CD4-positive, alpha-beta T cell treated with Interleukin-10 for 1 hour (primary cell): ENCODE measurements at places on chromosomes 12 and 14.

- no peak for DNase-seq
Observed at GRCh38 chr12:86719381-86719780, 463.2 kb upstream of the MGAT4C start.

DNA sequence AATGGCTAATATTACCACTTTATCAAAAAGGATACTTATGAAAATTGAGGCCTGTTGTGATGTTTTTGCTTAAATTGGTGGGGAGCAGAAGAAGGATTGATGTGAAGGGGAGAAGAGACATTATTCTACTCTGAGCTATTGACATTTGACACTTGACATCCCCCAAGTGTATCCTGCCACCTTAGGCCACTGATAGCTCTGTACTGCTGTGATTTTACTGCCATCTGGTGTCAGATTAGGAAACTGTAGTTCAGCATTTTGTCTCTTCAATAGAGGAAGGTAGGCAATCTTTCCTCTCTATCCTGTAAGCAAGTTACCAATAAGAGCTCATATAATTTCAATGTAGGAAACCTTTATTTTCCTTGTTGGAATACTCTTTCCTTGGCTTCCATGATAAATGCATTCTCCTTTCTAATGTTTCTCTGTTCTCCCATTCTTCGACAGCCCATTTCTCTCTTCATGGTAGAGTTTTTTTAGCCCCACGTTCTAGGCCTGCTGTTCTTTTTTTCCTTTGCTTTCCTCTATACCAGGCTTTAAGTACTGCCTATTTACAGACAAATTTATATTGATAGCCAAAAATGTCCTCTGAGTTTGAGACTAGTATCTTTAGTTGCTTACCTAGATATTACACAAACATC, 46.3 kb downstream of the PPHLN1 start:
- DNase-seq = peak; percentile 64

- no peak for DNase-seq
Observed at GRCh38 chr12:113678223-113679119, 206.8 kb upstream of the LHX5 start.

- DNase-seq = no peak
Observed at GRCh38 chr12:55362675-55363074, at the start of gene OR6C75. Gene OR6C75, plus strand, starts transcription at chr12:55362975. Its CDS starts 2,136 bp downstream, at chr12:55365111.

- DNase-seq = no peak
Observed at GRCh38 chr12:63965936-63966605, 121.6 kb downstream of the SRGAP1 start.

- no peak for DNase-seq
Observed at GRCh38 chr14:86243158-86243557, 713.2 kb downstream of the FLRT2 start.

- DNase-seq = no peak
Observed at GRCh38 chr14:100168506-100168905, 9.1 kb upstream of the DEGS2 start.

- no peak for DNase-seq
Observed at GRCh38 chr14:105171004-105171673, 2.6 kb upstream of the JAG2 start.

DNA sequence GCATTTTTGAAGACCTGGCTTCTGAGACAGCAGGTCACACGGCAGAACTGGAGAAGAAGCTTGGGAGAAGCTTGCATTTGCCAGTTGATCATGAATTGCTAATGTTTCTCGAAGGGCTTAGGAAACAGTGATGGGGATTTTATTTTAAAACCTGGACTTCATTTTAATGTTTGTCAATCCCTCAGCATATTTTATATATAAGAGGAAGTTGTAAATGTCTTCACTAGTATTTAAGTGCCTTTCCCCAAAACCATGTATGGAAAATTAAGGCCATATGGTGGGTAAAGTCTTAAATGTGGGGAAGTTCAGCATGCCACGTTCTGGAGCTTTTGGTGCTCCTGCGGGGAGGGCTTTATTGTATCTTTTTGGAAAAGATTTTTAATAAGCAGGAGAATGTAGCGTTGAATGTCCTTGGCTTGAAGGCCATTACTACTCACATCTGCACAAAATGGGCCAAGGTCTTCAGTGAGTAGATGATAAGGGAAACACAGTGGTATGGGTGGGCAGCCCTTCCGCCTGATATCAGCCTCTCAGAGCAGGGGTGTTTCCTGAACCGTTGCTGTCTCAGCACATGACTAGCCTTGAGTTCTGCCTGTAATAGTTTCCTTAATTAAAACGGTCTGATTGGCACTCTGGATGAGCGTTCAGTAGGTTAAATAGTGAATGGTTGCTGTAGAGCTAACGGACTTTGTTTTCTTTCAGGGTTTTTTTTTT, 511.4 kb downstream of the PCNX1 start:
- DNase-seq = no peak

DNA sequence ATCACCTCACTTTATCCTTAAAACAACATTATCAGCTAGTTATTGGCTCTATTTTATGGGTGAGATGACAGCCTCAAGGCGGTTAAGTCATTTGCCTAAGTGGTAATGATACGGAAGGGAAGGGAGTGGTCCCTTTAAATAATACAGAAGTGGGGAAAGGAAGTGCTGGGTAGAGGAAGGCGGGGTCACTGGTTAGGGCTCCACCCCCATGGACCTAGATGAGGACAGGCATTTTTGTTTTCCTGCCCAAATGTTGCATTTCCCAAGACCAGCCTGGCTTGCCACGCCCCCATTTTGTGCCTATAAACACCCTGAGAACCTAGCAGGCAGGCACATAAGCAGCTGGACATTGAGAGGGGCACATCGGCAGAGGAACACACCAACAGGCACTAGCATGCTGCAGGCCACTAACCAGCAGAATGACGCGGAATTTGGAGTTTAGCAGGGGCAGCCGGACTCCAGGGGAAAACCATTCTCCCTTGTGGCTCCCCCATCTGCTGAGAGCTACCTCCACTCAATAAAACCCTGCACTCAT, 100.9 kb downstream of the EPS8 start:
- DNase-seq = peak; percentile 3

- DNase-seq = no peak
Observed at GRCh38 chr12:79274501-79275064, 410.0 kb downstream of the SYT1 start.

DNA sequence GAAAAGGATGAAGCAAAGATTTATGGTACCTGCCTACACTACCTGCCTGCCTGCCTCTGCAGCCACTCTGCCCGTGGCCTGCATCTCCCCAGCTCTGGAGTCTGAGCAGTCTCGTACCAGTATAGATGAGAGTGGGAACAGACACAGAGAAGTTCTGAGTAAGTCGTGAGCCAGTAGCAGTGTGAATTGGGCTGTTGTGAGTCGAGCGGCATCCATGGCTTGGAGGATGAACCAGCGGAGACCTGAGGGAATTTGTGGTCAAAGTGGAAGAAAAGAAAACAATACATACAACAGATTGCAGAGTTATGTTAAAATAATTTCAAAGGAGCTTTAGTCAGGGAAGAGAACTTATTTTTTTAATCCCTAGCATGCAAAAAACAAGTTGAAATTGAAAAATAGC, 25.3 kb downstream of the C2CD5 start:
- DNase-seq = no peak

GRCh38 chr14:61881046-61881445, 118.8 kb downstream of the SNAPC1 start:
- no peak for DNase-seq

GRCh38 chr12:11998944-11999315, 71.8 kb upstream of the BCL2L14 start:
- DNase-seq = no peak

- no peak for DNase-seq
Observed at GRCh38 chr12:106213662-106214061, 34.2 kb downstream of the CKAP4 start.
